H1 (cell line): ENCODE measurements at places on chromosomes 1 and 21. TPM values are rescaled to one million over a fixed set of nuclear protein-coding genes. Genes with fewer than 3 reads are reported as not detected.

DNA sequence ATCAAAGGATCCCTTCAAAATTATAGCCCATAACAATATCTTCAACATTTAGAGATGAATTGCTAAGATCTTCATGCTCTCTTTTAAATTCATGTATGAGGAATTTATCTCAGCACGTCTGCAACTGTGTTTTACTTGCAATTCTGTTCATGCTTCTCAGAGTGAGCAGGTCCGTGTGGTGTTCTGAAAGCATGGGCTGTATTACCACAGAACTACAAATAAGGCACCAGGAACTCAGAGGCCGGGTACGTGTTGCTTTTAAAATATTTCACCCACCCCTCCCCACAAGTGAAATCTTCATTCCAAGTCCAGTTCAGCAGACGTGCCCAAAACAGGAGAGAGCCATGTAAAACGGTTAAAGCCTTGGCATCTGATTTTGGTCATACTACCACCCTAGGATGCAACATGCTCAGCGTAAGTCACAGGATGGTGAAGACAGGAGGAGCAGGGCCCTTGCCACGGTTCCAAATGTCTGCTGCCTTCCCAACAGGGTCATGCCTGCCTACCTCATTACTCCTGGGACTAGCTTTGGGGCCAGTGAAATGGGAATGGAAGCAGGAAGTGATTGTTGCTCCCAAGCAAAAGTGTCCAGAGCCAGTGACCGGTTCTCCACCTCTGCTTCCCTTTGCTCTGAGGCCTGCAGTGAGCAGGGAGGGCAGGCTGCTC is 133.7 kb downstream of the PTPN14 start:
- H3K36me3 ChIP-seq: no peaks in the 10 kb centered on the region
- no peak for DNase-seq
- H3K4me3 ChIP-seq: no peak overlapping the region
- peaks cover 9% of the 10 kb centered on the region for H3K4me1 ChIP-seq

- peak; percentile 19 for DNase-seq
- H3K27ac ChIP-seq: no peak overlapping the region
- no peaks in the 10 kb centered on the region for H3K27me3 ChIP-seq
- H3K4me1 ChIP-seq: no peaks in the 10 kb centered on the region
- no peak overlapping the region for H3K4me3 ChIP-seq
These were observed 302.7 kb downstream of the DUSP10 start for GRCh38 chr1:221439008-221439746.

GRCh38 chr1:173666646-173667045 is 3.0 kb downstream of the ANKRD45 start:
- H3K4me3 ChIP-seq: no peak overlapping the region
- DNase-seq: no peak
- H3K27ac ChIP-seq: no peak overlapping the region
- H3K36me3 ChIP-seq: no peaks in the 10 kb centered on the region
- no peaks in the 10 kb centered on the region for H3K27me3 ChIP-seq
- peaks cover 4% of the 10 kb centered on the region; the same call in 1 of the 2 replicates for H3K4me1 ChIP-seq

DNA sequence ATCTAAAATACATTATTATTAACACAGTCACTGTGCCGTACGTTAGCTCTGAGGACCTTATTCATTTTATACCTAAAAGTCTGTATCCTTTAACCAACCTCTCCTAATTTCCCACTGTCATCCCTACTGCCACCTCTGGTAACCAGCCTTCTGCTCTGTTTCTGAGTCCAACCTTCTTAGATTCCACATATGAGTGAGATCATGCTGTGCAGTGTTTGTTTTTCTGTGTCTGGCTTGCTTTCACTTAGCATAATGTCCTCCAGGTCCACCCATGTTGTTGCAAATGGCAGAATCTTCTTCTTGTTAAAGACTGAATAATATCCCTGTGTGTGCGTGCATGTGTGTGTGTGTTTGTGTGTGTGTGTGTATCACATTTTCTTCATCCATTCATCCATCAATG is 64.2 kb downstream of the ETS2 start:
- H3K4me1 ChIP-seq: no peaks in the 10 kb centered on the region
- H3K27ac ChIP-seq: no peak overlapping the region
- DNase-seq: no peak
- H3K36me3 ChIP-seq: no peaks in the 10 kb centered on the region

DNA sequence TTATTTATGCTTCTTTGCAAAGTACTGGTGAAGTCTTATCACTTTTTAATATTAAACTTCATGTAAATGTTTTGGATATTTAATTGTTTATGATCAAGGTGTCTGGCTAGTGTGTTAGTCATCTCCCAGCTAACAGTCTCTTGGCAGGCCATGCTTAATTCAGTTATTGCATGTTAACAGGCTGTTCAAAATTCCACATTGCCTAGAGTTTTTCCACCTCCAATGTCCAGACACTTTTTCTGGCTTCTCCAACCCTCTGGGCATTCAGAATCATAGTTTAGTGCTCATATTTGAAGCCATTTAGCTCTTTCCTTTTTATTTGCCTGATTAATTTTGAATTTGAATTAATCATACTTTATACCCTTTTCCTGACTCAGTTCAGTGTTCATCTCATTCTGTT is 69.2 kb downstream of the OLFML2B start:
- H3K36me3 ChIP-seq: no peaks in the 10 kb centered on the region
- H3K27me3 ChIP-seq: no peaks in the 10 kb centered on the region
- H3K4me3 ChIP-seq: no peak overlapping the region

GRCh38 chr1:185445594-185445993 is 128.6 kb upstream of the IVNS1ABP start:
- no peaks in the 10 kb centered on the region for H3K36me3 ChIP-seq
- H3K27me3 ChIP-seq: no peaks in the 10 kb centered on the region
- DNase-seq: no peak
- H3K27ac ChIP-seq: no peak overlapping the region
- no peaks in the 10 kb centered on the region for H3K4me1 ChIP-seq

ANKRD45 gene
- total RNA-seq: 2.3 and 2.8 TPM in 2 replicates
